ENCODE measurements at places on chromosomes 7 and 10.
A peak's percentile ranks its signal among the peaks of the same experiment; 100 is the strongest.

DNA sequence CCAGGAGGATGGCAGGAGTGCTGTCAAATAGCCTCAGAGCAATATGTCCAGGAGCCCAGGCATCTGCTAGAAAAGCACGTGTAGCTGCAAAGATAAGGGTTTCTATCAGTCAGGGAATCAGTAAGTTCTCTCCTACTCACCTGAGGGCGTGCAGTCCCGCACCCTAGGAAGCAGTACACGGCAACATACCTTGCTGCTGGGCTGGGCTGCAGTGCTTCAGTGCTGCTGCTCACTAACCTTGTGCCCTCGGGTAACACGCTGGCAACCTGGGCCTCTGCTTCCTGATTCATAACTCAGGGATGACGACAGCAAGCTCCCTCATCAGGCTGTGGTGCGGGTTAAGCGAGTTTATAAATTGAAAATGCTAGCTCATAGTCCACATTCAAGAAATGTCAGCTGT lies 29.5 kb upstream of the CCNY start:
- peak; percentile 11 for DNase-seq

DNA sequence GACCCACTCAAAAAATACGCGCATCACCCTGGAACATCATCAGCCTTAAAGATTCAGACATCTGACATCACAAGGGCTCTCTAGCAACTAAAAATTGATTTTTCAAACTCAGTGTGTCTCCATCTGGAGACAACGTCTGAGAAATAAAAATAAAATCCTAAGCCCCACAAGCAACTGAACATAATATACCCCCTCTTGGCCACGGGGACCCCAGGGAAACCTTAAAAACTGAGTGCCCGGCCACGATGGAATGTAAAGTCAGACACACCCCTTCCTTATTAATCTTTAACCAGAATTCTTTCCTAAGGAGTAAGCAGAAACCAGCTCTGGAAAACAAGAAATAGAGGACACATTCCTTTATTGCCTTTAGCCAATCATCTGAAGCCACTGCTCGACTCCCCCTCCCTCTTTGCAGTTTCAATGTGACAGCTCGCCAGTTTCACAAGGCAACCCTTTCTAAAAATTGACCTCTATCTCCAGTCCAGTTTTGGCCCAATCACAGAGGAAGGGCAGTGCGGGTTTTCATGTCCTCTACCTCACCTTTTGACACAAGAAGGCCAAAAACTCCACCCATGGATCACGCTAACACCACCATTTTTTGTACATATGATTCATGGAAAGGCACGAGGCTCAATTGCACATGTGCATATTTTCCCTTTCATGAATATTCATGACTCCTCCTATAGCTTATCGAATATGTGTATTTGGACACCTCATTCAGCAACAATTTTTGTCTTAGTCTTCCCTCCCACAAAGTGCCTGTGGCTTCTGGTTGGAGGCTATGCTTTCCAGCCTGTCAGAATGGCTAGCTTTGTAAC lies 24.2 kb downstream of the IFIT3 start:
- DNase-seq, result peak; percentile 97

- no peak for DNase-seq
Observed at GRCh38 chr10:8224591-8224990, 170.1 kb downstream of the GATA3 start.

DNA sequence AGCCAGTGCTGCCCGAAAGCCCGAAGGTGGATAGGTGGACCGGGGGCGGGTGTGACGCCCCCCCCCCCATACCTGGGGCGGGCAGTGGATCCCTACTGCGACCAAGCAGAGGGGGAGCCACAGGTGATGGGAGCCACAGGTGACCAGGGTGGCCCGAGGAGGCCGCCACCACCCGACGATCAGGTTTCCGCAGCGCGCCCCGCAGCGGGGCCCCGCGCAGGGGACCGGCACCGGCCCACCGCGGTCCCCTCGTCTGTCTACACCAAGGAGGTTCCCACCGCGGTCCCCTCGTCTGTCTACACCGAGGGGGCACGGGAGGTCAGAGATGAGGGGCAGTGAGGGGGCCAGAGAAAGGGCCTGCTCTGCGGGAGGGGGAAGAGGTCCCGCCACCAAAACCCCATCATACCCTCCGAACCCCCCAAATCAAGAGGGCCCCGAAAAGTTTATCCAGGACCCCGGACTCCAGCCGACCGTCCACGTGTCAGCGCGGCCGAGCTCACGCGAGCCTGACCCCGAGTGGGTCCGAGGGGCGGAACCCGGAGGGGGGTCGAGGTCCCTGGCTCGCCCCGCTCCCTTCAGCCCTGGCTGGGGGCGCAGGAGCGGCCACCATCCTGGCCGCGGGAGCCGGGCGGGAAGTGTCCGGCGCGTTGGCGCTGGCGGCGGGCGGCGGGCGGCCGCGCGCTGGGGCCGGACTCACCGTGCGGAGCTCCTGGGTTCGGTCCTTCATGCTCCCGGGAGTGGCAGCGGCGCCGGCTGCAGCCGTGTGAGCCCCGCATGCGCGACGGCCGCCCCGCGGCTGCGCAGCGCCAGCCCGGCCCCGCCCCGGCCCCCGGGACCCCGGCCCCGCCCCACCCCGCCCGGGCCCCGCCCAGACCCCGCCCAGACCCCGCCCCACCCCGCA lies at the start of gene STX1A:
STX1A (minus strand) TSS at position 765 of the 901 bp plus-strand sequence; CDS start at position 727, 38 bp downstream.
- DNase-seq, result peak; percentile 77

GRCh38 chr7:14773729-14774271 lies 128.8 kb downstream of the DGKB start:
- no peak for DNase-seq

GRCh38 chr7:882336-883035 lies 6.1 kb downstream of the GET4 start:
- no peak for DNase-seq

DNA sequence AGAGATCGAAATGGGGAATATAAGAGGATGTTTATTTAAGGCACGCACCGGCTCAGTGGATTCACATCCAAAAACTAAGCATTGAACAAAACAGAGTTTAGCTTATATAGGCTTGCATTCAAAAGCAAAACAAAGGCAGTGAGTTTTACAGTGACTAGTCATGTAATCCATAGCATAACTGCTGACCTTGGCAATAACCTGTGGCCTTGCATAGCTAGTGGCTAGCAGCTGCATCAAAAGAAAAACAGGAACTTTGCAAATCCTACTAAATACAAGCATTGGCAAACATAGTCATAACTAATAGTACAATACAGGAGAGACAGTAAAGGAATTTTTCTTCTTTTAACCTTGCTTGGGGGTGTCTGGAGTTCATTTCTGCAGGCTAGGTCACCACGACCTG lies 9.7 kb upstream of the ZNF485 start:
- DNase-seq, result no peak

- no peak for DNase-seq
Observed at GRCh38 chr10:29243066-29243465, 45.8 kb upstream of the LYZL1 start.

DNA sequence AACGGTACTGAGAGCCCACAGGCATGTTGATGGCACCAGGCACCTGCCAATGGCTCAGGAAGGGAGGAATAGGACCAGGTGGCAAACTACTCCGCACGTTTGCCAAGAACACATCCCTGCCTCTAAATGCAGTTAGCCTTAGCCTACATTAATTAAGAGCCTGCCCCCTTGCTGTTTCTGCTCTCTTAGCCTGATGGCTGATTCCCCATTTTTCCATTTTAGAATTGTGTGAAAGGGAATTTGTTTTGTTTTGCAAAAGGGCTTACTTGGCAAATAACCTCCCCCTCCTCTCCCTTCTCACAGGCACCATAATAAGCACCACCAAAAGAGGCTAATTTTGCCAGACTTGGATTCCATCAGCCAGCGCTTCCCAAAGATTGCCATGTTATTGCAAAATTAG lies 1203.2 kb downstream of the SORCS3 start:
- DNase-seq, result no peak

GRCh38 chr10:100788002-100788903 lies 42.9 kb downstream of the PAX2 start:
- no peak for DNase-seq

- peak; percentile 65 for DNase-seq
Observed at GRCh38 chr10:79444199-79445119, 965 bp downstream of the ZCCHC24 start.

DNA sequence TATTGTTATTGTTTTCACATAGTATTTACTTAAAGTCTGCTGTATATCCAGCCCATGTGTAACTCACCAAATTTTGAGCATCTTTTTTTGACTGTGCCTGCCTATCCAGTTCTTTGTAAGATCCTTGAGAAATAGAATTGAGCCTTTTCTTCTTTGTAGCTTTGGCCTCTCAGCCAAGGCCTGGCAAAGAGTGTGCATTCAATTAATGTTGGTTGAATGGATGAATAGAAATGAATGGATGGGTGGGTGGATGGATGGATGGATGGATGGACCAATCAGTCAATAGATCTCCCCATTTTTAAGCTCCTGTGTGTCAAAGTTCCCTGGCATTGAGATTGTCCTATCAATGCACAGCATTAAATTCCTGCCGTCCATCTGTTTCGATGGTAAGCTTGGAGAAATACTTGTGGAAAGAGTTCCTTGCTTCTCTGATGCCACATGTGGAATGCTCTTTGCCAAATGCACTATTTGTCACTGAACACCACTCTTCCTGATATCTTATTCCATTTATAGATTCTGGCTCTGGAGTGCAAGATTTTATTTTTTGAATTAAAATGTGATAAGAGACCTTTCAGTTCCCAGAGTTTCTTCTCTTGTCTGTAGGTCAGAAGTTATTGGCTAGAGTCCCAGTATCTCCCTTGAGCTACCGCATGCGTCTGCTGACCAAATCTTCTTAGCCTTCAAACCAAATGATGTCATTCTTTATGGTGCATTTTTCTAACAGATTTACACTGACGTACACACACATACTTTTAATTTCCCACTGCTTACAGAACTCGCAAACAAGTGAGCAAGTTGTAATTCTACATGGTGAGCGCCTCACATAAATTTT lies 20.7 kb upstream of the ADRB1 start:
- peak; percentile 66 for DNase-seq

GRCh38 chr10:73113551-73113950 lies 3.3 kb downstream of the NUDT13 start:
- peak; percentile 38 for DNase-seq

- DNase-seq, result no peak
Observed at GRCh38 chr10:14371581-14371980, 40.9 kb upstream of the FRMD4A start.

- peak; percentile 95 for DNase-seq
Observed at GRCh38 chr10:3782451-3783315, 2.3 kb downstream of the KLF6 start.

- DNase-seq, result no peak
Observed at GRCh38 chr7:975702-976473, 539 bp upstream of the COX19 start.

GRCh38 chr7:110573862-110574528 lies 516.9 kb upstream of the LRRN3 start:
- DNase-seq, result peak; percentile 64

GRCh38 chr7:81839708-81840369 lies 70.0 kb upstream of the HGF start:
- no peak for DNase-seq

DNA sequence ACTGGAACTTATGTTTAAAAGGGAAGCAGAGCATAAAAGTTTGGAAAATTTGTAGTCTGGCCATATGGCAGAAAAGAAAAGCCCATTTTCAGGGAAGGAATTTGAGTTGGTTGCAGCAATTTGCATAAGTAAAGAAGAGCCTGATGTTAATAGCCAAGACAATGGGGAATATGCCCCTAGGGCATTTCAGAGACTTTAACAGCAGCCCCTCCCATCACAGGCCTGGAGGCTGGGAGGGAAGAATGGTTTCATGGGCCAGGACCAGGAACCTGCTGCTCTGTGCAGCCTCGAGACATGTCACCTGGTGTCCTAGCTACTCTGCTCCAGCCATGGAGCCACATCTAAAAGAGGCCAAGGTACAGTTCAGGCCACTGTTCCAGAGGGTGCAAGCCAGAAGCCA lies 35.3 kb downstream of the HTR7 start:
- DNase-seq, result no peak

DNA sequence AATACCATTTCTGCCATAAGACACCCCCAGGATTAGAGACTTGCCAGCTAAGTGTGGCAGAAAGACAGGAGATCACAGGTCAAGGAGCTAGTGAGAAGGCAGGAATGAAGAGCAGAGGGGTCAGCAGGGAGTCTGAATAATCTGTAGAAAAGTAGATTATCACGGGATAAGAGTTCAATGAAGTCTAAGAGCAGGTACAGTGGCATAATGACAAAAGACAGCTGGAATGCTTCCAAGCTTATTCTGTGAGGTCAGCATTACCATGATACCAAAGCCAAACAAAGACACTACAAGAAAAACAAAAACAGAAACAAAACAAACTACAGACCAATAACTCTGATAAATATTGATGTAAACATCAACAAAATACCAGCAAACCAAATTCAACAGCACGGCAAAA lies 20.8 kb downstream of the PILRA start:
- DNase-seq, result no peak

- no peak for DNase-seq
Observed at GRCh38 chr10:69057261-69057950, 30.5 kb upstream of the SRGN start.

GRCh38 chr7:96052860-96053470 lies 268.9 kb downstream of the SLC25A13 start:
- no peak for DNase-seq

GRCh38 chr7:49708590-49708989 lies 64.8 kb upstream of the VWC2 start:
- DNase-seq, result no peak

- DNase-seq, result peak; percentile 33
Observed at GRCh38 chr10:49113741-49114141, 1.6 kb downstream of the VSTM4 start.

DNA sequence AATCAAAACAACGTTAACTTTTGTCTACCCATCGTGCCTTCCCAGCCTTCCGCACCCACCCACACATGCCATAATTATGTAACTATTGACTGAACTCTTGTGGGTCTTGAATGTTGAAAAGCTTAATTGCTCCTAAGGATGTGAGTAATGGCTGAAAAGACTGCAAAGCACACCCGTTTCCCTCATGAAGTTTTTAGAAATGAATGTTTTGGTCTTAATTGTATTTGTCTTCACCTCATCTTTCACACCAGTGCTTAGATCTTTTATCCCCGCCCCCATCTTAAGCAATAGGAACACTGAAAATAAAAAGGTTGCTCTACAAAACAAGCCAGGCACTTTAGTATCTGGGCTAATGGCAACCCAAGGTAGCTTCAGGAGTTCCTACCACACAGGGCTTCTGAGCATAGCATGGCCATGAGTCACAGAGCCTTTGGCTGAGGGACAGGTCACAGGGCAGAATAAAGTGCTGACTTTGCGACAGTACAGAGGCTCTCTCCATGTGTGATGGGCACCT lies 690.5 kb downstream of the PARD3 start:
- DNase-seq, result peak; percentile 41

- no peak for DNase-seq
Observed at GRCh38 chr10:44864051-44864450, 47.1 kb upstream of the TMEM72 start.

DNA sequence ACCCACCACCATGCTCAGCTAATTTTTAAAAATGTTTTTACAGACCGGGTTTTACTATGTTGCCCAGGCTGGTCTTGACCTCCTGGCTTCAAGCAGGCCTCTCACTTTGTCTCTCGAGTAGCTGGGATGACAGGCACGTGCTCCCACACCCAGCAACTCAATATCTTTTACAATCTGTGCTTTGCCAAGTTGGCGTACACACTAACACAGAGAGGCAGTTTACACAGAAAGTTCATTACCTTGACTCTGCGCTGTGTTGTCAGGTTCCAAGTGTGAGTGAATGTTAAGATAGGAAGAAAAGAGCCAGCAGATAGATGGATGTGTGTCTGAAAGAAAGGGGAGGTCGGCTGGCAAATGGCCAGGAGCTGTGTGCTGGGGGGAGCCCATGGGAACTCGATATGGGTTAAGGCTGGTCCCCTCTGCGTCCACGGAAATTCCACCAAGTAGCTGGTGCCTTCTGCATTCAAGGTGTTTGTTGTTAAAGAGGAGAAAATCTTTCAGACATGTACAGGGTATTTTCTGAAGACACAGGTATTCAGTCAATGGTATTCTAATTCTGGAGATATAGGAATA lies 299.8 kb downstream of the CAMK1D start:
- no peak for DNase-seq

Data from fibroblast of skin of scalp (primary cell).